ENCODE measurements at places on chromosomes 1 and 21.
A peak's percentile ranks its signal among the peaks of the same experiment; 100 is the strongest.

DNA sequence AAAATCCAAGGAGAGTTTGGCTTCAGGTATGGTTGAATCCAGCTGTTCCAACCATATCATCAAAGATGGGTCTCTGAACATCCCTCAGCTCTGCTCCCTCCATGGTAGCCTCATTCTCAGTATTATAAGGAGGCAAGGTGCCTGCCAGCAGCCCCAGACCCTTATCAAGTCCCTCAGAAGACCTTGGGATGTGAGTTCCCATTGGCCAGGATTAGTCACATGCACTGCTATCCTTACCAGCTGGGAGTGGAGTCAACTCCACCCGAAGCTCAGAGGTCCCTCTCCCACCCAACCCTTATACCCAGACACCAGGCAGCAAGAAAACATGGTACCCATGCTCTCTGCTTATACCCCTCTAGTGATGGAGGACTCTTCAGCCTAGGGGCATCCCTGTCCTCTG lies 153.7 kb upstream of the ZBTB40 start:
- DNase-seq: no peak

- no peak for DNase-seq
Measured at GRCh38 chr1:38076455-38076854, 29.9 kb upstream of the POU3F1 start.

DNA sequence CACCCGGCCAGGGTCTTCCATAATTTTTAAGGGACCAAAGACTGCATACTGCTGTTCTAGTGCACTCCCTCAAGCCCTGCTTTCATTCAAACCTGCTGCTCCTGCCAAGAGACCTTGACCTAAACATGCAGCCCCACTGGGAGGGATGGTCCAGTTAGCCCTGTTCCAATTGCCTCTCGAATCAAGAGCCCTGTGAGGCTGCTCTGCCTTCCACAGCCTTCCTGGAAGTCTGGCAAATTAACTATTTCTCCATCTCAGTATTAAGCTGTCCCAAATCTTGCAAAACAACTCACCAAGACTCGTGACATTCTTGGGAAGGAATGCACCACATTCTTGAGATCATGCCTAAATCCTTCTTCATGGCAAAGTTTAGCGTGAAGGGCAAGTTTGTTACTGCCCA lies 231.3 kb downstream of the C1orf94 start:
- no peak for DNase-seq

GRCh38 chr1:157403608-157404007 lies 148.7 kb downstream of the FCRL5 start:
- DNase-seq: no peak

DNA sequence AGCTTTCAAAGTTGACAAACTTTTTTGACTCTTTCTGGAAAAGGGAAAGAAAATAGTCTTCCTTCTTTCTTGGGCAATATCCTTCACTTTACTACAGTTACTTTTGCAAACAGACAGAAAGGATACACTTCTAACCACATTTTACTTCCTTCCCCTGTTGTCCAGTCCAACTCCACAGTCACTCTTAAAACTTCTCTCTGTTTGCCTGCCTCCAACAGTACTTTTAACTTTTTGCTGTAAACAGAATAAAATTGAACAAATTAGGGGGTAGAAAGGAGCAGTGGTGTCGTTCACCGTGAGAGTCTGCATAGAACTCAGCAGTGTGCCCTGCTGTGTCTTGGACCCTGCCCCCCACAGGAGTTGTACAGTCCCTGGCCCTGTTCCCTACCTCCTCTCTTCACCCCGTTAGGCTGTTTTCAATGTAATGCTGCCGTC lies 160.8 kb upstream of the SGIP1 start:
- no peak for DNase-seq

- peak; percentile 37 for DNase-seq
Measured at GRCh38 chr21:37463083-37463801, 96.7 kb downstream of the DYRK1A start.

- no peak for DNase-seq
Measured at GRCh38 chr1:198520524-198521254, 19.8 kb downstream of the ATP6V1G3 start.

- DNase-seq: no peak
Measured at GRCh38 chr1:54163573-54163972, 10.8 kb upstream of the CDCP2 start.

- DNase-seq: no peak
Measured at GRCh38 chr1:71786218-71786617, 496.1 kb downstream of the NEGR1 start.

DNA sequence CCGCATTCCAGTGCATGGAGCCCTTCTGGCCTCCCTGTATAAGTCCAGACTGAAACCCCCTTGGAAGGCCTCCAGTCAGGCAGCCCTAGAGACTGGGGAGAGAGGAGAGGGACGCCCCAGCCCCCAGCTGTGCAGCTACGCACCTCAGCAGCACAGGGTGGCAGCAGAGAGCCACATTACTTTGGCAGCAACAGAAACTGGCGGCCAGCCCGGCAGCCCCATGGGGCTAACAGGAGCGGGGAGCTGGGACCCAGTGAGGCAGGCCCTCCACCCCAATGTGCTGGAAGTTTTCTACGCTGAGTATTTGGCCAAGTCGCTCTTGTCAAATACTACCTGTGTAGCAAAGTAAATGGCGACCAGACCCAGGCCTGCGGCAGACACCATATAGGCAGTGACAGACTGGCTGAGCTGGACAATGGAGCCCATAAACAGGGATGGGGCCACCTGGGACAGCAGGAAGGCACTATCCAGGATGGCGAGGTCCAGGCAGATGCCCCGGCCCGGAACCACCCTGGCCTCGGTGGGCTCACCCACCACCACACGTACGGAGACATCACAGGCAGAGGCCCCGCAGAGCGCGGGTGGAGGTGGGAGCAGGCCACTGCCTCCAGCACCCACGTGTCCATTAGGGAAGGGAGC lies 21.2 kb downstream of the SLC45A3 start:
- peak; percentile 61 for DNase-seq

DNA sequence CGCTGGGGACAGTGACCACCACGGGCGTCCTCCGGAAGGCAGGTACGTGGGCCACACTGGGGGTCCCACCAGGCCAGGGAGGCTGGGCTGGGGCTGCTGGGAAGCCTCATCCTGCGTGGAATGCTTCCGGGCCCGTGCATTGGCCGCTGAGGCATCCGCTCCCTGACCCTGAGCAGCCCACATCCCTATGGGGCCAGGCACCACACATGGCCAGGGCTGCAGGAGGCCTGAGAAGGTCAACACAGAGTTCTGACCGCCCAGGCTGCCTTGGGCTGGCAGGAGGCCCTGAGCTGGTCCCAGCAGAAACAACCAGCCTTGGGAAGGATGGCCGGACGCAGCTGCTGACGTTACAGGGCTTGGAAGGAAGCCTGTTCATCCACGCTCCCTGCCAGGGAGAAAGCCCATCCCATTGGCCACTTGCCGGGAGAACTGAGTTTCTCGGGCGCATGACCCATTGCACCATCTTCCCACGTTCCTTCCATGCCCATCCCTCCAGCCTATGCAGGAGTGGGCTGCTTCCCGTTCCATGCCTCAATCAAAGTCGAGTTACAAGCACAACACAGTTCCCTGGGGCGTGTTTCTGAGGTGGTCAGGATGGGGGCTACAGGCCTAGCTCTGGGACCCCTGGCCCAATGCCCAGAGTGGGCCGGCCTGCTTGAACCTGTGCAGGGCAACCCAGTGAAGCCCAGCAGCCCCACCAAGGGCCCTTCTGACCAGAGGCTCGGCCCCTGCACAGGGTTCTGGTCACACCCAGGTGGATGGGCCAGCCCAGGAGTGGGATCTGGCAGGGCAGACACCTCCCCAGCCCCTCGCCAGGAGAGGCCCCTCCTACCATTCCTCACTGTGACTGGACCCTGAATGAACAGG lies 31.7 kb downstream of the TRIM11 start:
- DNase-seq: peak; percentile 56

GRCh38 chr1:170126696-170127095 lies 19.1 kb upstream of the NTMT2 start:
- peak; percentile 91 for DNase-seq

GRCh38 chr1:16119926-16120325 lies 35.9 kb downstream of the EPHA2 start:
- no peak for DNase-seq

DNA sequence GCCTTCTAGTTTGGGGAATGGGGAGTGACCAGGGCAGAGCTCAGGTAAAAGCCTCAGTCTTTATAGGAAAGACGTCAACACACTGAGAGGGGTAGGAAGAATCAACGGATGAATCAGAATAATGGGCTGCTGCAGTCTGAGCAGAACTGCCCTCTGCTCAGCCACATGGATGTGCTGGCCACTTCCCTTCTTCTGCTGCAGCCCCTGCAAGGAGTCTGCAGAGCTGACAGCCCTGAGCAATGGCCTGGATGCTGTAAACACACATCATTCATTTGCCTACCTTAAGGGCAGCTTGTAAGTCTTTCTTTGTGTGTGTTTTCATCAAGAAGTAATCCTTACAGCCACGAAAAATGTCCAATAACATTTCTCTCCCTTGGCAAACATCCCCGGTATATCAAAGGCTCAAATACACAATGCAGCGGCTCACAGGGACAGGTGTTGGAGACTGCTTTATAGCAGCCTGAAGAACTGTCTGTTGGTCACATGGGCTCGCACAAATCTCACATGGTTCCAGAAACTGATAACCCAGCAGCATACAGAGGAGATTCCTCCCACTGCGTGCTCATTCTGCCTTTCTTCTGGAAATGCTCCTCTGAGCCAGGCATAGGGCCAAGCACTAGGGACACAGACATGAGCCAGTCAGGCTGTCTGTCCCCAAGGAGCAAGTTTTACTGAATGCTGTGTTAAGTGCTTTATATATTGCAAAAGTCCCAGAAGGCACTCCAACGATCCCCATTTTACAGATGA lies 110.1 kb downstream of the HMGB4 start:
- DNase-seq: no peak

DNA sequence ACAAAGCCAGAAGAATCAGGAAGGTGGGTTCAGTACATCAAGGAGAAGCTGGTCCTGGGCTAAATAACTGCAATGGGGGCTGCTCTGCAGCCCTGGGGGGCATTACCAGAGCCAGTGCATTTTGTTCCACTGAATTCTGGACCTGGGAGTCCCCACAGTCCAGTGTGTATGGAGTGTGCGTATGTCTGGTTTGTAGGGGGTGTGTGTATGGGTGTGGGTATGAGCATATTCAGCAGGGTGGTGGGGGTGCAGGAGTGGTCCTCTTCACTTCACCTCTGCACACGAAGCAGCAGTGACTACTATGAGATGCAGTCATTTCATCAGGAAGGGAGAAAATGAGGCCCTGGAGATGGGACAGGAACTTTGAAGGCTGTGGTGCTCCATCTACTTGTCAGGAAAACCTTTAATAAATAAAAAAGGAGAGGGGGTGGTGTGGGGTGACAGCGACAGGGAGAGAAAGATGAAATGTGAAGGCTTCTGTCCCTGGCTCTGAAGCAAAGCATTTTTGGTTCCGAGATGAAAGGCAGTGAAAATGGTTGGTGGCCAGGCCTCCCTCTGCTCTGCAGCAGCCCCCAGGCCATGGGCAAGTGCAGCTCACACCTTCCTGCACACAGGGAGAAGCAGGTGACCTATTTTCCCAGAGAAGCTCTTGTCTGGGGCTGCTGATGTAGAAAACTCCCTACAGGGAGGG lies 121.5 kb upstream of the CACHD1 start:
- no peak for DNase-seq

- no peak for DNase-seq
Measured at GRCh38 chr1:91835087-91835521, 50.8 kb downstream of the TGFBR3 start.

DNA sequence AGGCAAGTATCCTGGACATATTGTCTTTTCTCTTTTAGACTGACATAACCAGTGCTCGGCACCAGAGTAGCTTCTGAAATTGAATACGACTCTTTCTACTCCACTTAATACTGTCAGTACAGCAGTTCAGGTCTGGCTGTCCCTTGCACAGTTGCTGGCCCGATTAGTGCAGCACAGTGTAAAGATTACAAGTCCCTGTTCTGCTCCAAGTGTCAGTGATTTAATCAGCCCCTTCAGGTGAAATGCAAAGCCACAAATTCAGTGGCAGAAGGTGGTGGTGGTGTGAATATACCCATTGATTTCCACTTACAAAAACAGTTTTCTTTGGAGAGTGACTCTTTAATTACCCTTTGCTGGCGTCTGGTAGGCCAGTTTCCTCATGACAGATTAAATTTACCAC lies 545.4 kb downstream of the ADGRL2 start:
- DNase-seq: no peak

DNA sequence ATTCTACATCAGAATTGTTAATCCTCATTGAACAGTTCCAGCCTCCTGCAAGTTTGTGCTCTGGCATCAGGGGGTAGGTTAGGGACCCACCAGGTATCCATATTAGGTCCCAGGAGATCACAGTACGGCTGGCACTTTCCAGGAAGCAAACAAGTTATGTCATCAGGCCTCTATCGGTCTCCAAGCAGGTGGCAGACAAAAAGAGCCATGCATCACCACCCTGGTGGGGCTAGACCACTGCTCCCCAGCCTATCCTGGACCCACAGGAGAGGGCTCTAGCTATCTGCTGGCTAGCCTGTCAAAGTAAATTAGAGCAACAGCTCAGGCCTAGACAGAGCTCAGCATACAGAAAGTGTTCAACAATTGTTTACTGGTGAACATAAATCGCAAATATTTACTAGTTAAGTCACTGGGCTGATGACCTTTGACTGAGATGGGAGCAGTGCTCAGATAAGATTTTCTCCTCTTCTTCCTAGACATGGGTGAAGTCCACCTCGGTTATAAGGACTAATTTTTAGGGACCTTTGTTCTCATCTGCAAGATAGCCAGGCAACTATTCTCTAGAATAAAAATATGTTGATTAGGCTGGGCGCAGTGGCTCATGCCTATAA lies 6.4 kb downstream of the NUAK2 start:
- no peak for DNase-seq

DNA sequence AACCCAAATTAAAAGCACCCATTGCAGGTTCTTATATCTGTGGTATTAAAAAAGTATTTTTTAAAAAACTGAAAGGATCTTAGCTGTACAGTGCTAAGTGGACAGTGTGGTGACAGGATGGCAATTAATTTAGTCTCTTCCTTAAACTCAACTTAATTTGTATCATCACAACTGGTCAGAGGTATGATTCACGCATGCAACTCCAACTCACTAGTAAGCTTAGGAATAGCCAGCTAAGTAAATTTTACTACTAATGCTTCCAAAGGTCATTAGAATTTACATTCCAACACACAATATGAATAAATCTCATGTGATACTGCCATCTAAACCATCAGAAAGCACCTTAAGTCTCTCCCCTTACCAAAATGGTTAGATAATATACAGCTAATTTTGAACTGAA lies 35.4 kb downstream of the ENAH start:
- DNase-seq: no peak

DNA sequence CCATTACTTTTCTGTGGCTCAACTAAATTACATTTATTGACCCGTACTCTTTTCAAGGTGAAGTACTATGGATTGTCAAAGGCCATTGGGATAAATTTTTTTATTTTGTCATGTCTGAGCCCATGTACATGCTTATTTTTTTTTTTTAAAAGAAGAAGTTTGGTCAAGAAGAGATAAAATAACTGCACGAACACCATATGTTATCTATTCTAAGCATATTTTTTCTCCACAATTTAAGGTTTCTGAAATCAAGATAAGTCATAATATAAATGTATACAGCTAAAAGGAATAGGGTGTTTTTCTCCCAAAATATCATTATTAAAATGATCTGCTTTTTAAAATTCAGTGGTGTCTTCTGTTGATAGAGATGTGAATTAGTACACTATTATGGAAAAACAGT lies 35.0 kb upstream of the SH2D1B start:
- no peak for DNase-seq

GRCh38 chr1:16922885-16923431 lies 1.2 kb downstream of the CROCC start:
- DNase-seq: no peak
